PC-3 (cell line): ENCODE measurements at places on chromosomes 7 and 10. TPM values are rescaled to one million over a fixed set of nuclear protein-coding genes. Genes with fewer than 3 reads are reported as not detected.

DNA sequence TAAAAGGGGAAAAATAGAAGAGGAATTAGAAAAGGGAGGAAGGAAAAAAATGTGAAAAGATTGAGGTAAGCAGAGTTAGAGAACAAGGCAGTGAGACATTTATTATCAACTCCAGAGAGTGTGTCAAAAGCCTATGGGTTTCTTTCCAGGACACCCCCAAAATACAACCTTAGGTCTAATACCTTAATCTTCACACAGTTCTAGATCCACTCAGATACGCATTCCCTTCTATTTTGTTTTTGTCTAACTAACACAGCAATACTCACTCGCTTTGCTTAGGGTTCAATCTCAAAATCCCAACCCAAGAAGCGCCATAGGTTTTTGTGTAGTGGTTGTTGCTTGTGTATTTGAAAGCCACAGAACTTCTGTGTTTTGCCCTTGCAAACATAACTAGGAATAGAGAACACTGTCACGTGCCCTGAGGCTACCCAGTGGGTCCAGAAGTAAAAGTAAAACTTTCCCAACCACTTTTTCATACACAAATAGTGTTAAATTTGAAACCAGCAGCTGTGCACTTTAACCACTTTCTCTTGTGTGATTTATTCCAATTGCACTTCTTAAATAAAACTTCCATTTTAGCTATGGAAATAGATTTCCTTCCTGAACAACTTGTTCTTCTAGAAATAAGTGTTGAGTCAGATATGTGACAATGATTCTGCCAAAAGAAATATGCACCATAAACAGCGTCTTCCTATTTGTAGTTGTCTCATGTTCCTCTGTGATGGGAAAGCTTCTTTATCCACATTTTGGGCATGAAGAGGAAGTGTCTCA is 414.7 kb upstream of the GHITM start:
- DNase-seq, result no peak
- H3K27ac ChIP-seq, result no peak overlapping the region
- no peaks in the 10 kb centered on the region for H3K4me1 ChIP-seq
- no peaks in the 10 kb centered on the region for H3K36me3 ChIP-seq
- no peaks in the 10 kb centered on the region for H3K27me3 ChIP-seq

DNA sequence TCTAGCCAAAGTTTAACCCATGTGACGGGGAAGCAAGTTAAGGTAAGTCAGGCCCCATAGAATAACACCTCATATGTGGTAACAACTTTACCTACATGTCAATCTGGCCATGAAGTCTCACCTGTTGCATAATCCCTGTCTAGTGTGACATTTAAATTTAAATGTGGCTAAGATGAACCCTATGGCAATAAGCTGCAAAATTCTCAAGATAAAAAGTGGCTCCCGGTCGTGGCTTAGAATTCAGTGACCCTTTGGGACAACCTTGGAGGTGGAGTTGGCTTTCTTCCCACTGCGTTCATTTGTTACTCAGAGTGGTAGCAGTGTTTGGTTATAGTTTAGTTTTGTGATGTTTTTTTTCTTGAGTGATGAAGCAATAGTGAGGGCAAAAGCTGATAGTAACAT is 90.6 kb downstream of the ARID5B start:
- no peak for DNase-seq
- no peak overlapping the region for H3K27ac ChIP-seq
- no peaks in the 10 kb centered on the region for H3K36me3 ChIP-seq
- H3K4me3 ChIP-seq, result no peak overlapping the region
- no peaks in the 10 kb centered on the region for H3K27me3 ChIP-seq

DNA sequence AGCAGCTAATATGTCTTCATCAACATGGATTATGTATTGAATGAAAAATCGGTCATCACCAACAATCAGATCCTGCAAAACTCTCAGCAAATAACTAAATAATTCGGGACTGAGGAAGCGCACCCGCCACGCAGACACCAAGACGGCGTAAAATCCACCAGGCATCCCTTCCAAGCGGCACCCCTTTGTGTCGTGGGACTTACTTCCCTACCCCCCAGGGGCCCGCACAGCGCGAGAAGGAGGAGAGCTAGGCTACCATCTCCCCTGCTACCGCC is 721 bp downstream of the ARL3 start:
- H3K4me3 ChIP-seq, result peak overlapping the region; percentile 79
- DNase-seq, result no peak
- H3K27ac ChIP-seq, result no peak overlapping the region
- no peaks in the 10 kb centered on the region for H3K36me3 ChIP-seq
- no peaks in the 10 kb centered on the region for H3K27me3 ChIP-seq

DNA sequence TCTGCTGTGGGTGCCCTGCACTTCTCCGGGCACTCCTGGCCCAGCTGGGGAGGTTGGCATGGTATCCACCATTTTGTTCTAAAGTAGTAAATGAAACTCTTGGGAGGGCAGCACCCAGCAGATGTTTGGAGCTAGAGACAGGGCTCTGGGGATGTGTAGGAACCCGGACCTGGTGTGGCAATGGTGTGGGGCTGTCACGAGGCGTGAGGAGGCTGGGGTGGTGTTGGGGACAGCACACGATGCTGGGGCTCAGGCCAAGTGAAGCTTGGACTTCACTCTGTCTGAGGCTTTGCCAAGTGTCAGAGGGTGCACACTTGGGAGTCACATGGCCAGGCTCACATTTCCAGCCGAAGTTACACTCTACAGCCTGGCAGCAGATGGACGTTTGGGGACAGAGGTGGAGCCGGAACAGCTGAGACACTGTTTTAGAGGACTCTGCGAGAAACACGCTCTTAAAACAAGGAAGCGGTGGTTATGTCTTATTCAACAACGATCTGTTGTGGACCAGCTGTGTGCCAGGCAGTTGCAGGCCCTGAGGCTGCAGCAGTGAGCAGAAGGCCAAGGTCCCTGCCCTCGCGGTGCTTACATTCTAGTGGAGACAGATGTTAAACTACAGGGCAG is 118.2 kb downstream of the CUX1 start:
- H3K27me3 ChIP-seq, result no peaks in the 10 kb centered on the region
- peaks cover 4% of the 10 kb centered on the region; the same call in 1 of the 2 replicates for H3K36me3 ChIP-seq
- H3K4me3 ChIP-seq, result no peak overlapping the region
- H3K4me1 ChIP-seq, result peaks cover 2% of the 10 kb centered on the region
- DNase-seq, result no peak
- no peak overlapping the region for H3K27ac ChIP-seq

GRCh38 chr10:3848005-3848774 is 63.2 kb upstream of the KLF6 start:
- H3K27me3 ChIP-seq, result no peaks in the 10 kb centered on the region
- H3K4me1 ChIP-seq, result peaks cover 40% of the 10 kb centered on the region
- no peaks in the 10 kb centered on the region for H3K36me3 ChIP-seq
- peak overlapping the region; percentile 53 for H3K27ac ChIP-seq
- no peak for DNase-seq

GRCh38 chr10:51302316-51302715 is 228.0 kb downstream of the PRKG1 start:
- peaks cover 13% of the 10 kb centered on the region for H3K4me1 ChIP-seq
- peak; percentile 27 for DNase-seq
- no peak overlapping the region for H3K27ac ChIP-seq
- H3K36me3 ChIP-seq, result no peaks in the 10 kb centered on the region

- DNase-seq, result peak; percentile 91
- peak overlapping the region; percentile 51 for H3K4me3 ChIP-seq
- peaks cover 44% of the 10 kb centered on the region for H3K4me1 ChIP-seq
- peak overlapping the region; percentile 95 for H3K27ac ChIP-seq
- no peaks in the 10 kb centered on the region for H3K36me3 ChIP-seq
Observed at GRCh38 chr10:100006243-100006886, 3.4 kb downstream of the DNMBP start.

Gene MUC3A
- 0.11 and 0.46 TPM in 2 replicates for total RNA-seq

DNA sequence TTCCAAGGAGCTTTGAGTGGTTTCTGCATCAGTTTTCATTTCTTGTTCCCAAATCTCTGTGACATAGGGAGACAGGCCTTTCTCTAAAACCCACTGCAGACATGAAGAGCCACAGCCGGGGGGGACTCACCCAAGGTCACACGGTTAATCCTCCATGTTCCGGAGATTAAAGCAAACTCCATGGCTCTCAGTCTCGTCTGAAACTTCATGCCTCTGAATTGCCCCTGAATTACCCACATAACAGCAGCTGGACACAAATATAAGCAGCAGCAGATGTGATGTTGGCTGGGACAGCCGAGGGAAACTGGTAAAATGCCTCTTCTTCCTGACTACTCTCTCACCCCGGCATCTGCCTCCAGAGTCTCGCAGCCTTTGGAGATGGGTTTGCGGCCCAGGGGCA is 402.2 kb downstream of the DNAJB6 start:
- no peaks in the 10 kb centered on the region for H3K36me3 ChIP-seq
- no peak overlapping the region for H3K27ac ChIP-seq
- no peaks in the 10 kb centered on the region for H3K4me1 ChIP-seq

GRCh38 chr10:50593523-50594376 is 30.0 kb downstream of the SGMS1 start:
- H3K27me3 ChIP-seq, result no peaks in the 10 kb centered on the region
- H3K27ac ChIP-seq, result no peak overlapping the region

- no peak overlapping the region for H3K4me3 ChIP-seq
- H3K4me1 ChIP-seq, result peaks cover 33% of the 10 kb centered on the region
- no peak overlapping the region for H3K27ac ChIP-seq
Observed at GRCh38 chr10:96904648-96905047, 72.5 kb downstream of the LCOR start.

Gene SPDYE2
- total RNA-seq, result not detected in 2 replicates

Gene CDC14C
- not detected in 2 replicates for total RNA-seq

GRCh38 chr10:60827791-60828488 is 49.7 kb downstream of the CDK1 start:
- no peak overlapping the region for H3K4me3 ChIP-seq
- peaks cover 8% of the 10 kb centered on the region; the same call in 1 of the 2 replicates for H3K4me1 ChIP-seq
- no peaks in the 10 kb centered on the region for H3K27me3 ChIP-seq
- no peak overlapping the region for H3K27ac ChIP-seq

Gene NKX1-2
- 0.36 and 0.86 TPM in 2 replicates for total RNA-seq

Gene HOXA1
- 1.4 and 2.0 TPM in 2 replicates for total RNA-seq

- H3K27me3 ChIP-seq, result no peaks in the 10 kb centered on the region
- no peak overlapping the region for H3K4me3 ChIP-seq
- no peak for DNase-seq
- no peak overlapping the region for H3K27ac ChIP-seq
- H3K36me3 ChIP-seq, result peaks cover 22% of the 10 kb centered on the region
Observed at GRCh38 chr10:116915340-116915739, 66.0 kb downstream of the ENO4 start.

Gene CDH23
- total RNA-seq, result not detected in 2 replicates

- no peaks in the 10 kb centered on the region for H3K36me3 ChIP-seq
- DNase-seq, result no peak
Observed at GRCh38 chr10:129773359-129773990, 190.6 kb downstream of the EBF3 start.

DNA sequence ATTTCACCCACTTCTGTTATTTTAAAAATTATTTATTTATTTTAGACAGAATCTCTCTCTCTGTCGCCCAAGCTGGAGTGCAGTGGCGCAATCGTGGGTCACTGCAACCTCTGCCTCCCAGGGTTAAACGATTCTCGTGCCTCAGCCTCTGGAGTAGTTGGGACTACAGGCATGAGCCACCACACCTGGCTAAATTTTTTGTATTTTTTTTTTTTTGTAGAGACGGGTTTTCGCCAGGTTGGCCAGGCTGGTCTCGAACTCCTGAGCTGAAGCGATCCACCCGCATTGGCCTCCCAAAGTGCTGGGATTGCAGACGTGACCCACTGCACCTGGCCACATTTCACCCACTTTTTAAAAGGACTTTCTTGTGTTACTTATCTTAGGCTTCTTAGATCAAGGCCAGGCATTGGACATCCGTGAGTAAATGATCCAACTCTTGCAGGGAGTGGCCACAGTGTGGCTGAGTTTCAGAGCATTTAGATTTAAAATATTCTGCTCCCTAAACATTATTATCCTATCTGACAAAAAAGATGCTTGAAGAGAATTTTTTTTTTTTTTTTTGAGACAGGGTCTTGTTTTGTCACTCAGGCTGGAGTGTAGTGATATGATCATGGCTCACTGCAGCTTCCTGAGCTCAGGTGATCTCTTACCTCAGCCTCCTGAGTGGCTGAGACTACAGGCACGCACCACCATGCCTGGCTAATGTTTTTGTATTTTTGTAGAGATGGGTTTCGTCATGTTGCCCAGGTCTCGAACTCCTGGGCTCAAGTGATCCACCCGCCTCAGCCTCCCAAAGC is 14.4 kb downstream of the SNX10 start:
- H3K4me1 ChIP-seq, result peaks cover 22% of the 10 kb centered on the region
- no peaks in the 10 kb centered on the region for H3K36me3 ChIP-seq
- H3K27me3 ChIP-seq, result no peaks in the 10 kb centered on the region
- no peak for DNase-seq
- no peak overlapping the region for H3K4me3 ChIP-seq

Gene GFRA1
- not detected in 2 replicates for total RNA-seq

DNA sequence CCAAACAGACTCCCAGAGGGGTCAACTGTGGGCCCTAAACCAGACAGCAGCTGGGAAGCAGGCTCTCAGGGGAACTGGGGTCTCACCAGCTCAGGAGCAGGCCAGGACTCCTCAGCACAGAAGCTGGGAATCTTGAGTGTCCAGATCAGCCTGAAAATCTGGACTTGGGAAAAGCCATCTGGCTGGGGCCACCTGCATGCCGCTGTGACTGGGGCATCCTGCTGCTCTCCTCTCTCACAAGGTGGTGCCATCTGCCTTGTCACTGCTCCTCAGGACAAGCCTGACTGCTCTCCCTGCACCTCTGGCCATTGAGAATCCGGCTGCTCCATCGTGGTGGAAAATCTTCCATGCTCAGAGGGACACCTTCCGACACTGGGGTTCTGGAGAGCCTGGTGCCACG is 141.4 kb downstream of the PLPP4 start:
- no peaks in the 10 kb centered on the region for H3K27me3 ChIP-seq
- peaks cover 17% of the 10 kb centered on the region for H3K4me1 ChIP-seq
- no peak overlapping the region for H3K27ac ChIP-seq
- H3K36me3 ChIP-seq, result no peaks in the 10 kb centered on the region; the same call in 1 of the 2 replicates

DNA sequence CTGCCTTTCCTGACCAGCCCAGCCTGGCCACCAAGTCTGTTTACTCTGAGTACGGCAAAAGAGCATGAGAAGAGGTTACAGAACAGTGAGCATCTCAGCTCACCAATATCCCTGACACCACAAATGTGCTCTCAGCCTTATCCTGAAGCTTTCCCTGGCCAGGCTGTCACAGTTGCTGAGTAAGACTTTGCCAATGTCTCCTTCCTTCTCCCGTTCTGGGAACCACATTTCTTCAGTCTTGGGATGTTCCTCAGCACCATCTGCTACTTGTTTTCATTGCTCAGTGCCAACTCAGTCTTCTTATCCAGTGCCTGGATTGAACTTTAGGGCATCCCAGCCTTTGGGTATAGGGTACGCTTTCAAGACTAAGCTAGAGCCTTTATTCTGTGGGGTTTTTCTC is 7.1 kb upstream of the KCNIP2 start:
- H3K4me3 ChIP-seq, result no peak overlapping the region
- no peaks in the 10 kb centered on the region for H3K36me3 ChIP-seq
- no peaks in the 10 kb centered on the region for H3K27me3 ChIP-seq
- peaks cover 20% of the 10 kb centered on the region for H3K4me1 ChIP-seq
- DNase-seq, result no peak

Gene MEST
- total RNA-seq, result 21.1 and 25.2 TPM in 2 replicates
